ENCODE measurements at places on chromosomes 11 and 22. TPM values are rescaled to one million over a fixed set of nuclear protein-coding genes. Genes with fewer than 3 reads are reported as not detected.
A peak's percentile ranks its signal among the peaks of the same experiment; 100 is the strongest.

The GRAP2 gene
- 3.5 TPM for total RNA-seq

The ART1 gene
- total RNA-seq = not detected

The OR5D18 gene
- total RNA-seq = not detected

The BUD13 gene
- 15.1 TPM for total RNA-seq

The CRACR2B gene
- 165 TPM for total RNA-seq

The NXPE4 gene
- not detected for total RNA-seq

The ST14 gene
- total RNA-seq = 380 TPM

The MS4A6E gene
- total RNA-seq = not detected

DNA sequence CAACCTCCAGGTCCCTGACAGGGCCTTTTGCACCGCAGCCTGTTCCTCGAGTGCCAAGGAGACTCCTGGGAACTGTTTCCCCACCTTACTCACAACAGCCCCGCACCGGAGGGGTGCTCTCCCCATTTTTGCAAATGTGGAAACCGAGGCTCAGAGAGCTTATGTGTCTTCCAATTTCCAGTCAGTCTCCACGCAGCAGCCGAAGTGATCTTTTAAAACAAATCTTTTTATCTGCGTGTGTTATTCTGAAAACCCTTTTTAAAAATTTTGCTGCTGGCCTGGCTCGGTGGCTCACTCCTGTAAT is 409 bp upstream of the TMEM134 start:
- peak overlapping the region; percentile 95 for H3K27ac ChIP-seq
- no peak for DNase-seq
- no peaks in the 10 kb centered on the region for H3K36me3 ChIP-seq
- no peaks in the 10 kb centered on the region for H3K27me3 ChIP-seq

- no peak for DNase-seq
- H3K4me1 ChIP-seq = no peaks in the 10 kb centered on the region
- H3K27ac ChIP-seq = no peak overlapping the region
- no peaks in the 10 kb centered on the region for H3K36me3 ChIP-seq
- H3K27me3 ChIP-seq = peaks cover 3% of the 10 kb centered on the region
Observed at GRCh38 chr11:116640641-116641402, 132.0 kb downstream of the BUD13 start.

GRCh38 chr11:132456751-132457328 is 1075.5 kb downstream of the OPCML start:
- no peaks in the 10 kb centered on the region for H3K27me3 ChIP-seq
- DNase-seq = no peak

DNA sequence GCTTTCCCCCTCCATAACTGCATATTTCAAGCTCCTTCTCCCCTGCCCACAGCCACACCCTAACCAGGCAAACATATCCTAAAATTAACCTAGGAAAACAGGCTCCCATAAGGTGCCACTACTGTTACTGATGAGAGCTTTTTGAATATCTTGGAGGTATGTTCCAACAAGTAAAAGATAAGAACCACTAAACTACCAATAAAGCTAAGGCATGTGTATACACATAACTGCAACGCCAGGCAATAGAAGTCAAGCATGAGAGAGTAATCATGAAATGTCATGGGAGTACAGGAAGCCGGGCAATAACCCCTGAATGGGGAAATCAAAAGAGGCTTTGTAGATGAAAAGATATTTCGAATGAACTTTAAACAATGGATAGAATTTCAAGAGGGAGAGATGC is 9.3 kb downstream of the MMP13 start:
- H3K36me3 ChIP-seq = no peaks in the 10 kb centered on the region
- no peak overlapping the region for H3K4me3 ChIP-seq
- no peaks in the 10 kb centered on the region for H3K4me1 ChIP-seq
- DNase-seq = no peak
- H3K27me3 ChIP-seq = no peaks in the 10 kb centered on the region
- no peak overlapping the region for H3K27ac ChIP-seq

- no peaks in the 10 kb centered on the region for H3K27me3 ChIP-seq
- DNase-seq = no peak
- no peak overlapping the region for H3K4me3 ChIP-seq
- H3K36me3 ChIP-seq = no peaks in the 10 kb centered on the region
- no peak overlapping the region for H3K27ac ChIP-seq
Observed at GRCh38 chr11:62489204-62489603, 57.4 kb downstream of the AHNAK start.

DNA sequence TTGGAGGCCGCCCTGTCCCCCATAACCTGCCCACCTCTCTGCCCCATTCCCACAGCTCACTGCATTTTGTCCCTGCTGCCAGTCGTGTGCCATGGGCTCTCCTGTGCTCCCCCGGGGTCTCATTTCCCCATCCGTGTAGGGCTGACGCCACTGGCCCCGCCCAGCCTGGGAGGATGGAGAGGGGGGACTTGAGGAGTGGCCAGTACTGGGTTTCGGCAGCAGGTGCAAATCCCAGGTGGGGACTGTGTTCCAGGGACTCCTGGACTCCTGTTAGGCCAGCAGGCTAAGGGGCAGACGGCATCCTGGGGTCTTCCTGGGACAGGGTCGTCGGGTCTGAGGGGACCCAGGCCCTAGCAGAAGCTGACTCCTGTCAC is 1.2 kb upstream of the MYO7A start:
- DNase-seq = no peak
- H3K27me3 ChIP-seq = no peaks in the 10 kb centered on the region
- H3K27ac ChIP-seq = no peak overlapping the region
- peaks cover 35% of the 10 kb centered on the region for H3K4me1 ChIP-seq
- H3K36me3 ChIP-seq = peaks cover 27% of the 10 kb centered on the region
- H3K4me3 ChIP-seq = peak overlapping the region; percentile 45

GRCh38 chr11:86954269-86955110 is 705 bp downstream of the FZD4 start:
- no peak for DNase-seq
- H3K4me3 ChIP-seq = peak overlapping the region; percentile 97
- H3K27me3 ChIP-seq = no peaks in the 10 kb centered on the region
- peak overlapping the region; percentile 94 for H3K27ac ChIP-seq

DNA sequence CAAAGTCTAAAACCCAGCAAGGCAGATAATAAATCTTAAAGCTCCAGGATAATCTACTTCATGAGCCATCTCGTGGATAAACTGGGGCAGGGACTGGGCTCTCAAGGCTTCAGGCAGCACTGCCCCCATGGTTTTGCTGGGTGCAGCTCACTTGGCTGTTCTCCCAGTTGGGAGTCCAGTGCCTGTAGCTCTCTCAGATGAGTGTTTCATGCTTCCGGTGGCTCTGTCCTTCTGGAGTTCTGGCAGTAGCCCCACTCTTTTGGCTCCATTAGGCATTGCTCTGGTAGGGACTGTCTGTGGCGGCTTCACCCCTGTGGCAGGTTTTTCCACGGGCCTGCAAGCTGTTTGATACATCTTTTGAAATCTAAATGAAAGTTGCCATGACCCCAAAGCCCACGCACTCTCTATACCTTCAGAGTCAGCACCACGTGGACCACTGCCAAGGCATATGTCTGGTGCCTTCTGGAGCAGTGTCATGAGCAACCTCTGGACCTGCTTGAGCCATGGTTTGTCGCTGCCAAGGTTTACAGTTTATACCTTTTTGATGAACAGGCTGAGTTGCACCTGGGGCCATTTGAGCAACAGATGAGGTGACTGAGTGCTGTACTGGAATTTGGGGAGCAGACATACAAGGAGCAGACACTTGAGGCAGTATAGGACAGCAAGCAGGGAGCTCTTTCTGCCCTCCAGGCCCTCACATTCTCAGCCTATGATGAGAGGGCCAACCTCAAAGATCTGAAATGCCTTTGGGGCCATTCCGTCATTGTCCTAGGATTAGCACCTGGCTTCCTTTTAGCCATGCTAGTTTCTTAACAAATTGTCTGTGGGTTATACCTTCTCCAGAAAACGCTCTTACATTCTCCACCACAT is 48.6 kb downstream of the MTNR1B start:
- no peaks in the 10 kb centered on the region for H3K36me3 ChIP-seq
- no peak for DNase-seq
- H3K27me3 ChIP-seq = no peaks in the 10 kb centered on the region

GRCh38 chr11:119659971-119660723 is 68.9 kb downstream of the NECTIN1 start:
- H3K27ac ChIP-seq = no peak overlapping the region
- DNase-seq = no peak
- no peak overlapping the region for H3K4me3 ChIP-seq
- H3K4me1 ChIP-seq = peaks cover 9% of the 10 kb centered on the region
- H3K36me3 ChIP-seq = no peaks in the 10 kb centered on the region

DNA sequence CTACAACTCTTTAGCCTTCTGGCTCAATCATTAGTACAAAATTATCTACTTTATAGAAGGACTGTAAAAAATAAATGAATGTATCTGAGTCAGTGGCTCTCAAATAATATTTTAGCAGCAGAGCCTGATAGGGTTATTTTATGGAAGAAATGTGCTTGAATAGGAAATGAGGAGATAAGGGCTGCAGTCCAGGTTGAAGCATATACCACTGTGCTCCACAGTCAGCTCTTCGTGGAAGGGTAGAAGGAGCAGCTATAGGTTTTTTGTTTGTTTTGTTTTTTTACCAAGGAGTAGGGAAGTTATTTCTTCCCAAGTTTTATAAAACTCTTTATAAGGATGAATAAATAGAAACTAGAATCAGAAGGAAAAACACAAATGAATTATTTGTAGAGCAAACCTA is 242.0 kb downstream of the DLG2 start:
- DNase-seq = no peak
- no peak overlapping the region for H3K4me3 ChIP-seq
- no peak overlapping the region for H3K27ac ChIP-seq
- no peaks in the 10 kb centered on the region for H3K4me1 ChIP-seq

DNA sequence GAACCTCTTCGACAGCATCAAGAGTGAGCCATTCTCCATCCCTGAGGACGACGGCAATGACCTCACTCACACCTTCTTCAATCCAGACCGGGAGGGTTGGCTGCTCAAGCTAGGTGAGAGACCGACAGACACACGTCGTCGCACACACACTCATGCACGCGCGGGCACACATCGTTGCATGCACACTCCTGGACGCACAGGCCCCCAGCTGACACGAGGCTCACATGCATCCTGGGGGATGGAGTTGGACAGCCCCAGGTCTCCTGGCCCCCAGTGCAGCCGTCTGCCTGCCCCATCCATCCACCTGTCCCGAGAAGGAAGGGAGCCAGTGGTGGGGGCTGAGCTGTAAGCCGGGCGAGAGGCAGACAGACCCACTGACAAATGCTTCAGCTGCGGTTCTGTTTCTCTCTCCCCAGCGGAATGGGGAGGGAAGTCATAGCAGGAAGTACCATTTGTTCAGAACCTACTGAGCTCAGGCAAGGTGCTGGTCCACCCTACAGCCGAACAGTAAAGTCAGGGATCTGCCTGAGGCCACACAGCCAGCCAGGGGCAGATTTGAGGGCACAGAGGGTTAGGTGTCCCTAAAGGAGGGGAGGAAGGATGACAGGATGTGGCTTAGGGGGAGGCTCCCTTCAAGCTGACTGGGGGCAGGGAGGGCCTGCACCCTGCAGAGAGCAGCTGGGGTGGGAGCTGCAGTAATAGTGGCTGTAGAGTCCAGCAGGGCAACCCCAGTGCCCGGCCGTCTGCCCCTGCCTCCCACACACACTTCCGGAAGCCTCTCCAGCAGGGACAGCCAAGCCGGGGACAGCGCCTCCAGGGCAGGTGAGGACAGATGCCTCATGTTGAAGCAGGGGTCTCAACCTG is 27.1 kb downstream of the CYTH4 start:
- no peak overlapping the region for H3K27ac ChIP-seq
- H3K4me1 ChIP-seq = peaks cover 34% of the 10 kb centered on the region
- no peaks in the 10 kb centered on the region for H3K27me3 ChIP-seq
- DNase-seq = no peak
- H3K36me3 ChIP-seq = no peaks in the 10 kb centered on the region

GRCh38 chr22:18148293-18148965 is 1.5 kb upstream of the USP18 start:
- H3K27ac ChIP-seq = no peak overlapping the region
- DNase-seq = peak; percentile 39
- H3K36me3 ChIP-seq = no peaks in the 10 kb centered on the region

DNA sequence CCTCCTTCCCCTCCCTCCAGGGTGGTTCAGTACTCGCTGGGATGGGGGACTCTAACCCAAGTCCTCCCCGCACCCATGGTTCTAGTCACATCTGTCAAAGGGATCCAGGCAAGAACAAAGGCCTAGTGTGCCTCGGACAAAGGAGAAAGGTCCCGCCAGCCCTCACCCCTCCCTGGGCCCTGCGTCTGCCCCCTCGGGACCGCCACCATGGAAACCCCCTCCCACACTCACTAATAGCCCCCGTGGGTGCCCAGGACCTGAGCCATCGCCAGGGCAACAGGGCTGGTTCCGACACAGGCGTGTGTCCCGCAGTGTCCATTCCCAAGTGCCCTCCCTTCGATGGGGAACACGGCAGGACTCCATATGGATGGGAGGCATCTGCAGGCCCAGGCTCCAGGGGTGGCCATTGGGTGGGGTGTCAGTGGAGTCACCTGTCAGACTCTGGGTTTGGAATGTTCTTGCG is 5.1 kb upstream of the CARNS1 start:
- H3K36me3 ChIP-seq = no peaks in the 10 kb centered on the region
- H3K4me1 ChIP-seq = peaks cover 54% of the 10 kb centered on the region
- DNase-seq = no peak
- H3K27me3 ChIP-seq = peaks cover 87% of the 10 kb centered on the region
- H3K27ac ChIP-seq = no peak overlapping the region
- no peak overlapping the region for H3K4me3 ChIP-seq

DNA sequence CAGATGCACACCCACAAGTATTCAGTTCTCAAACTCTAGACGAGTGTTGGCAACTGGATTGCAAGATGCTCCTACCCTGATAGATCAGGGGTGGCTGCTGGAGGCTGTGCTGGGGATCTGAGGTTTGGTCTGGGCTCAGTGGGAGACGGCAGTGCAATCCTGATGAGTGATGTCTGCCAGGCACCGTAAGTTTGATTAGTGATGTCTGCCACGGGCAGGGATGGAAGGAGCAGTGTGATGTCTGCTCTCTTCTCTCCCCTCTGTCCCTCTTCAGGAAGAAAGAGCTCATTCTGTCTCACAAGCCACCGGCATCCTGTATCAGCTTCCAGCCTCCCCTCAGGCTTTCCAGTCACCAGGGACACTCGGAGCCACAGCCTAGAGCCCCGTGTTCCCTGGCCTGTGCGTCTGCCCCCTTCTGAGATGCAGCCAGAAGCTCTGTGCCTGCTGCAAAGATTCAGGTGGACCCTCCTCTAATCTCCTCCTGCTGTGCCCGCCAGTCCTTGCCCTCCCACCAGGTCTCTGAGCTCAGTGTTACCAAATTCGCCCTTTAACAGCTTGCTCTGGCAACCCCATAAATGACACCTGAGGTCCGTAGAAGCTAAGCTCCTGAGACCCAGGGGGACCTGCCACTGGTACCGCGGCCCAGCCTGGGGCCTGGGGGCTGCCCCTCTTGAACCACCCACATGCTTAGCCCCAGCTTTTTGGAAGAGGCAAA is 19.9 kb downstream of the TP53I11 start:
- no peak overlapping the region for H3K4me3 ChIP-seq
- H3K4me1 ChIP-seq = no peaks in the 10 kb centered on the region
- no peaks in the 10 kb centered on the region for H3K36me3 ChIP-seq

GRCh38 chr11:71206186-71206585 is 46.2 kb downstream of the SHANK2 start:
- DNase-seq = peak; percentile 54
- H3K4me1 ChIP-seq = no peaks in the 10 kb centered on the region
- no peaks in the 10 kb centered on the region for H3K36me3 ChIP-seq
- no peaks in the 10 kb centered on the region for H3K27me3 ChIP-seq
- no peak overlapping the region for H3K4me3 ChIP-seq

GRCh38 chr11:88447281-88447680 is 109.7 kb upstream of the CTSC start:
- no peaks in the 10 kb centered on the region for H3K36me3 ChIP-seq
- H3K4me1 ChIP-seq = no peaks in the 10 kb centered on the region
- DNase-seq = no peak
- H3K4me3 ChIP-seq = no peak overlapping the region
